Stimulated activated CD8-positive, alpha-beta memory T cell treated with anti-CD3 and anti-CD28 coated beads, Interleukin-15, amount 100 ng/mL, for 24 hours (primary cell): ENCODE measurements at places on chromosomes 4 and X.

DNA sequence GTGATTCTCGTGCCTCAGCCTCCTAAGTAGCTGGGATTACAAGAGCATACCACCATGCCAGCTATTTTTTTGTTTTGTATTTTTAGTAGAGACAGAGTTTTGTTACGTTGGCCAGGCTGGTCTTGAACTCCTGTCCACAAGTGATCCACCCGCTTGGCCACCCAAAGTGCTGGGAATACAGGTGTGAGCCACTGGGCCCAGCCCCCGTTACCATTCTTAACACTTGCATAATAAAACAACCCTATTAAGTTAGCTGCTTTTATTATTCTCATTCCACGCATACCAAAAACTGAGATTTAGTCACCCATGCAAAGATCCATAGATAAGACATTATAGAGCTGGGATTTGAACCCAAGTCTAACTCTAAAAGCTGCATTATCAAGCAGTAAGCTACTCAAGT lies 6.0 kb upstream of the TEX13A start:
- DNase-seq = no peak

- no peak for DNase-seq
These were observed 60.4 kb upstream of the CRMP1 start for GRCh38 chr4:5952975-5953951.

DNA sequence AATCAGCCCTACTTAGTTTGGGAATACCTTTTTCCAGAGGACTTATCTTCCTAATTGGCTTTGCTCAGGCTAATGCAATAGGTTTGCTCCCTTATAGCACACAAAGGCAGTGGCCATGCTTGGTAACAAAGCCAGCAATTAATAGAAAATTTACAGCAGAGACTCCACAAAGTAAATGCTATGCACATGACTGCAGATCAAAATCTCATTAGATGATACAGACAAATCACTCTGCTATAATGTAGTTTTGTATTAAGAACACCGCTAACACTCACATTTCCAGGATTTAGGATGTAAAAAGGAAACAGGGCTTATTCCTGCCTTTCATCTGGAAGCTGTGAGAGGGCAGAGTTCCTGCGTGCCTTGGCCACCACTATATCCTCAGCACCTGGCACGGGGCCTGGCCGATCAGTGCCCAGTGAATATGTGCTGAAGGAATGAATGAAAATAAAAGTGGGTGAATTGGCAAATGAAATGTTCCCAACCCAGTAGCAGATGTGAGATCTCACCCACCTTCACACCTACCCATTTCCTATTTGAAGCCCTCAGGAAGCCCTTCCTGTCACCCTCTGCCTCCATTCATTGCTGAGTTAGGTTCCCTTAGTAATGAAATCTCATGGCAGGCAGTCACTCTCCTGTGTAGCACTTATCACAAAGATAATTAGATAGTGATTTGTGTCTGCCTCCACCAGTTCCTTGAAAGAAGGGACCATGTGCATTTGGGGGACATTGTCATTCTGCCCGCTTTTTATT lies 5.1 kb downstream of the SEPTIN6 start:
- no peak for DNase-seq

GRCh38 chrX:26559855-26560254 lies 343.9 kb downstream of the MAGEB5 start:
- DNase-seq = no peak

GRCh38 chrX:22110729-22111494 lies 78.8 kb downstream of the PHEX start:
- no peak for DNase-seq

DNA sequence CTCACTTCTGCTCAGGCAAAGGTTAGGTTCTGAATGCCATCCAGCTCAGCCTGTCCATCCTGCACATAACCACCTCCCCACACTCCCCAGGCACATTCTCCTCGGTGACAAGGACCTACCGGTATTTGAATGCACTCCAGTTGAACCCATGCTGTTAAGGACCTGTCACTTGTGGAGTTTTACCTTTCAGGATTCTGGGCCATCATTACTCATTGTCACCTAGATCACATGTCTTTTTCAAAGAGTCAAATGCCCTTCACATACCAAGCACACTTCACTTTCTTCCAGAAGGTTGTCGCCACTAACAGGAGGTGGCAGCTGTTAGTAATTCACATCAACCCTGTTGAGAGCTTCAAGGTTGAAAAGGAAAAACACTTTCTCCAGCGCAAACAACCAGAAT lies 218.3 kb downstream of the SOWAHB start:
- DNase-seq = no peak

DNA sequence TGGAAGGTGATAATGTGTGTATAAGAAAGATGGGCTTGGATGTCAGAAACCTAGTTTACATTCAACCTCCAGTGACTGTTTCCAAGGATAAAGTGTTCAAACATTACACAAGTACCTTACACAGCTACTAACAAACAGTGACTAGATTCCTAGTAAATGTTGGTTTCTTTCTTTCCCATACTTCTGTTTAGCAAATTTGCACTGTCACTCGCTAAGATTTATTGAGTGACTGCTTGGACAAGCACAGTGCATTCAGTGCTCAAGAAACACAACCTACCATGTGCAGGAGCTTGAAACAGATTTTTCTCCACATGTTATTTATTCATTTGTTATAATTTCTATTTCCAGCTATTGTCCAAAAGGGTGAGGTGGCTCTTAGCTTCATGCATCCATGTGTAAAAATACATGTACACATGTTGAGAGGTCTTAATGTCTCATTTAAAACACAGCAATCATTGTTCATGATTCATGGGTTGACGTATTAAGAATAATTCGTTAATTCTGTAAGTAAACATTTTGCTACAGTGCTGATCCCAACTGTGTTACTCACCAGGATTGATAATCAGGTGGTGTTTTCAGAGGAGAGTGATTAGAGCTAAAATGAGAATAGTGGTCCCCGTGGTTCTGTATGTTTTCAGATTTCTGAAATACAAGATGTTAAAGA lies 153.0 kb downstream of the DCLK2 start:
- no peak for DNase-seq

- DNase-seq = no peak
These were observed 83.5 kb upstream of the SPIN4 start for GRCh38 chrX:63434665-63435064.

GRCh38 chr4:5752376-5753184 lies 41.6 kb downstream of the EVC start:
- no peak for DNase-seq

DNA sequence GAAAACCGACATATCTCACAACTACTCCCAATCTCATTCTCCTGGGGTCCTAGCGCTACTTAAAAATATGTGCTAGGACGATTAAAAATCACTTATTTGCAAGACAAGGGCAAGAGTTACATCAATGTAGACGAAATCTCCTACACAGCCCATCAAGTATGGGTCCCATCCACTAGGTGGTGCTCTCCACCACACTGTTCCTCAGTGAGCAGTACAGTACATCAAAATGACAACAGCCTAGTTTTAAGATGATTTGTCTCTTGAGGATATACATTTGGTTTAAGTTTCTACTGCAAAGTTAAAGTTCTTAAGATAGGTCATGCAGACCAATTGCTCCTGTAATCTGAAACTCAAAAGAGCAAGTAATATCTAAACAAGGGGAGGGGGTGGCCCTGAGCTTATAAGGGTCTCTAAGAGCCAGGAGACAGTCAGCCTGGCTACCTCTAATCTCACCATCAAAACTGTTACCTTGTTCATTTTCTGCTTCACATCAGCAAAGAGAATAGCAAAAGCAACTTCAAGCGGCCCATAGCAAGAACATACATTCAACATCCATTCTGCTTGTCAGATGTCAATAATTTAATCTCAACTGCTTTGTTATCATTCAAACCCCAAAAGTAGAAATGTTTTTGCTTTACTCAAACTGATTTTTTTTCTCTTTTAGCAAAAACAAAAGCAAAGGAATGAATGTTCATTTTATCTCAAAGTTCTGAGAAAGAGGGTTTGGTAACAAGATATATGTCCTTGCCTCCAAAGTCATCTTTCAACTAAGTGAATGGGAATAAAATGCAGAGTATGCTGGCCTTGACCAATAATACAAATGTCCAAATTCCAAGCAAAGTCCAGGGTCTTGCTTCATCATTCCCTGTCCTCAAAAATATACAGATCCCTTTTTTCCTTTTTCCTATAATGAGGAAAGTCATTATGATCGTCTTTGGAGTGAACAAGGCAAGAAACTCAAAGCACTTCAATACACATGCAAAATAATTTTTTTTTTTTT lies 53.1 kb downstream of the STX18 start:
- DNase-seq = peak; percentile 29

DNA sequence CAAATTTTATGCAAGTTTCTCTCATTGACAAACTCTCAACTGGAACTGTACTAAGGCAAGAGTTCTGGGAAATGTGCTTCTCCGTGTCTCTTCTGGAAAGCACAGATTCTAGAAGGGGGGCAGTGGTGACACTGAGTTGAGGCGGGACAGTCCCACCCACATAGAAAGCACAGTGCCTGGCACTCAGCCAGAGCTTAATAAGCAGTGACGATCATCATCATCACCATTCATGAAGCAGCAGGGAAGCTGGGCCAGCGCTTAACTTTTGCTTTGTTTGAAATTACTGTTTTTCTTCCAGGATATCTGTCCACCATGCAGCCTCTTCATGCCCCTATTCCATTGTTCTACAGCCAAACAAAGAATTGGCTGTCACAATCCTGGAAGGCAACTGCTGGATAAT lies 60.3 kb downstream of the BEND2 start:
- DNase-seq = no peak

GRCh38 chr4:109560687-109561461 lies 828 bp downstream of the MCUB start:
- no peak for DNase-seq

DNA sequence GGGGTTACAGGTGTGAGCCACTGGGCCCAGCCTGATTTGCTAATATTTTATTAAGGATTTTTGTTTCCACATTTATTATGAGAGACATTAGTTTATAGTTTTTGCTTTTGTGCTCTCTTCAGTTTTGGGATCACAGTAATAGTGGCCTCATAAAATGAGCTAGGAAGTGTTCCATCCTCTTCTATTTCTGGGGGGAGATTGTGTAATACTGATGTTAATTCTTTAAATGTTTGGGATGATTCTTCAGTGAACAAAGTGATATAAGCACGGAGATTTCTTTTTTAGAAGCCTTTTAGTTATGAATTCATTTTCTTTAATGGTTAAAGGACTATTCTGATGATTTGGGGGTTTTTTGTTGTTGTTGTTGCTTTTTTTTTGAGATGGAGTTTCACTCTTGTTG lies 41.3 kb downstream of the RBMX start:
- no peak for DNase-seq

GRCh38 chrX:55340896-55341433 lies 76.2 kb upstream of the PAGE3 start:
- no peak for DNase-seq

GRCh38 chr4:113788888-113789287 lies 27.4 kb upstream of the CAMK2D start:
- DNase-seq = no peak

DNA sequence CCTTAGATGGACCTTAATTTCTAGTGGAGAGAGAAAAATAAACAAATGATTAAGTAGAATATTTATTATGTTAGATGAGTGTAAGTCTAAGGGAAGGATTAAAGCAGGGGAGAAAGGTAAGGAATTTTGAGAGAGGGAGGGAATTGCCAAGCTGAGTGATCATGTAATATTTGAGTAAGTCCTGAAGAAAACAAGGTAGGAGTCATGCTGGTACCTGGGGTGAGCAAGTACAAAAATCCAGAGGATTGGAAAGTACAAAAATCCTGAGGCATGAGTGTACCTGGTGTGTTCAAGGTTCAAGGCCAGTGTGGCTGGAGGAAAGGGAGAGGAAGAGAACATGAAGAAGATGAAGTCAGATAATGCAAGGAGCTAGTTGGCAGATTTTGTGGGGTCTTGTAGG lies 87.2 kb upstream of the MYOZ2 start:
- DNase-seq = no peak

DNA sequence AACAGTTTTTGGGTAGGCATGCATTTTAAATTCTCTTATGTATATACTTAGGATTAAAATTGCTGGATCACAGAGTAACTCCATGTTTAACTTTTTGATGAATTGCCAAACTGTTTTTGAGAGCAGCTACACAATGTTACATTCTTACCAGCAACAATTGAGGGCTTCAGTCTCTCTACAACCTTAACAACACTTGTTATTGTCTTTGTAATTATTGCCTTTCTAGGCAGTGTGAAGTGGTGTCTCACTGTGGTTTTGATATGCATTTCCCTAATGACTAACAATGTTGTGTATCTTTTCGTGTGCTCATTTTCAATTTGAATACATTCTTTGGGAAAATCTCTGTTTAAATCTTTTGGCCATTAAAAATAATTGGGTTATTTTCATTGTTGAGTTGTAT lies 17.3 kb upstream of the F11 start:
- no peak for DNase-seq

GRCh38 chr4:81921751-81922159 lies 450.0 kb upstream of the RASGEF1B start:
- no peak for DNase-seq

GRCh38 chrX:153889123-153889522 lies 3.1 kb upstream of the L1CAM start:
- DNase-seq = no peak

GRCh38 chr4:123747016-123747415 lies 350.4 kb downstream of the SPRY1 start:
- DNase-seq = no peak

DNA sequence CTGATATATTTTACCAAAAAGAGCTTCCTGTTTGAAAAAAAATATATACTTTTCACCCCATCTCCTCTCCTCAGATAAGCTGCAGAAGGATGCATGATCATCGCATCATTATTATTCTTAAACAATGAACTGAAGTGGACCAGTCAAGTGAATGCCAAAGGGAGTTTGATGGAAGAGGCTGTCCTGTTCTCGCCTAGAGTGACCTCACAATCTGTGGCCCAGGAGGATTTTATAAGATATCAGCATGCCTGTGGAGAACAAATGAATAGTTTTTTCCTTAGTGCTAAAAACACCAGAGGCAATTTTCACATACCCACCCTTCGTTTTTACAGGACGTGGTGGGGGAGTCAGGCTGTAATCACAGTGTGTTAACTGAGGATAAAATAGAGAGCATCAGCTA lies 112.7 kb downstream of the USP46 start:
- no peak for DNase-seq

GRCh38 chr4:169998981-169999380 lies 27.2 kb downstream of the MFAP3L start:
- DNase-seq = no peak

- DNase-seq = peak; percentile 21
These were observed 23.4 kb downstream of the CCNI start for GRCh38 chr4:77052352-77052751.

- DNase-seq = no peak
These were observed 370.5 kb upstream of the ANXA10 start for GRCh38 chr4:167721617-167722486.

DNA sequence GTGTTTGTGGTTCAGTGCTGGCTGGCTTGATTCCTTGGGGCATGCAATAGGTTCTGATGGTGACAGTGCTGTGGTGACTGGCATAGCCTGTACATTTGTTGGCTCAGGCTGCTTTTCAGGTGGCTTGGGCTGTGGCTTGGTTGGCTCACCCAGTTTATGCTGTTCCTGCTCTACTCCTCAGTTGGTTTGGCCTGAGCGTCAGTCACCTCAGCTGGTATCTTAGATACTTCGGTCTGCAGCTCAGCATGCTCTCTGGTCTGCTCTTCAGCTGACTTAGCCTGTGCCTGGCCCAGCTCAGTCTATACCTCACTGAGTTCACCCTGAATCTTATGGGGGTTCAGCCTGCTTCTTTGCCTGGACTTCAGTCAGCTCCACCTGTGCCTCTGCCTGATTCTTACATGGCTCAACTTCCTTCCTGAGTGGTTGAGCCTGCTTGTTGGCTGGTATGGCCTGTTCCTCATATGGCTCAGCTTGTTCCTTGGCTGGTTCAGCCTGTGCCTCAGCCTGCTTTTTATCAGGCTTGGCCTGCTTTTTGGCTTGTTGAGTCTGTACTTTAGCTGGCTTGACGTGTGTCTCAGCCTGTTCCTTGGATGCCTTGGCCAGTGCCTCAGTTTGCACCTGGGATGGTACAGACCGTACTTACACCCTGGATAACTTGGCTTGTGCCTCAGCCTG lies 170.6 kb downstream of the MSN start:
- DNase-seq = no peak
